ENCODE measurements at places on chromosomes 1 and 21.

DNA sequence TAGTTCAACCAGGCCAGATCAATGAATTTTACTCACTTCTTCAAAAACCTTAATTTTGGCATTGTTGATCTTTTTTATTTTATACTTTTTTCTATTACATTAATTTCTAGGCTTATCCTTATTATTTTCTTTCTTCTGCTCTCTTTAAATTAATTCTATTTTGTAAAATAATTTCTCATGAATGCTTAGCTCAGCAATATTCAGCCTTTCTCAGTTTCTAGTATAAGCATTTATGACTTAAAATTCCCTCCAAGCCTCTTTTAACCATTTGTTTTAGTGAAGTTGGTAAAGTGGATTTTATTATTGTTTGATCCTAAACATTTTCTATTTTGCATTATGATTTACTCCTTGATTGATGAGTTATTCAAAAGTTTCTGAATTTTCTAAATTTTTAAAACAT, 20.6 kb upstream of the SAMD13 start:
- DNase-seq, result no peak

DNA sequence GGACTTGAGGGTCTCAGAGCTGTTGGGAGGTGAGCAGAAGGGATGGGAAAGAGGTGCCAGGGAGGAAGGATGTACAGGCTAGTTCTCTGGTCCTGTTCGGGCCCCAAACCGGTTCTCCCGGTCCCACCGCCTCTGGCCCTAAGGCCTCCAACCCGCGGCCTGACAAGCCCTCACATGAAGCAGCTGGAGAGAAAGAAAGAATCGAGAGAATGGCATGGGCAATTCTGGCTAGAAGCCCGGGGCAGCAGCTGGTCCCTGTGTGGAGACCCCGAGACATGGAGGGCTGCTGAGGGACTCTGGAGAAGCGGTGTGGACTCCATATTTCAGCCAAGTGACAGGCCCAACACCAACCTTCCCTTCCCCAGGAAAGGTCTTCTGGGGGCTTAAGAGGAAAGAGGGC, 730 bp downstream of the CDC42SE1 start:
- DNase-seq, result no peak

DNA sequence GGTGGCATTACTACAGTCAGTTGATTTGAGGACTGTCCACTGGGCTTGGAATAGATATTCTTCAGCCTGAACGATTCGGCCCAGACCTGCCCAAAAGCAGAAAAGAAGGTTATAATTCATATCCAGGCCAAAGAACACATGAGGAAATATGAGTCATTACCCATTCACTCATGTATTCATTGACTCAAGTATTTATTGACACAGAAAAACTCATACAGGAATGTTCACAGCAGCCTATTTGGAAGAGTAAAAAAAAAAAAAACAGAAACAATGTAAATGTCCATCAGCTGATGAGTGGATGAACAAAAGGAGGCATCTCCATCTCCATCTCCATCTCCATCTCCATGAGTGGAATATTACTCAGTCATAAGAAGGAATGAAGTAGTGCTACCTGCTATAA, 15.9 kb downstream of the ZMYND12 start:
- no peak for DNase-seq

GRCh38 chr1:201778279-201779065, 50.5 kb upstream of the IPO9 start:
- DNase-seq, result no peak

DNA sequence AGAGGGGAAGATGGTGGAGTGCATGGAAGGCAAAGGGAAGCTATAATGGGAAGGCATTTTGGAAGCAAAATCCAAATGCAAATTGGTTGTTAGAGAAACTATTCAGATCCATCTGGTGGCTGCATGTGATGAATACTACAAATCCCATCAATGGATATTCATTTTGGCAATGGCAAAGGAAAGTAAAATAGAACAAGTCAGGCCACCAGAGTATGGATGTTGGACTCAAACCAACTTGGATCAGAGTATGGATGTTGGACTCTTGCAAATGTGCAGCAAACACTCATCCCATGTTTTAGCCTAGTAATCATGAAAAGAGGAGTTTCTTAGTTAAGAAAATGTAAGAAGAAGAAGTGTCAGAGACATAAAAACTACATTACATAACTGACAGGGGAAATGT, 289.6 kb upstream of the DAB1 start:
- DNase-seq, result no peak

DNA sequence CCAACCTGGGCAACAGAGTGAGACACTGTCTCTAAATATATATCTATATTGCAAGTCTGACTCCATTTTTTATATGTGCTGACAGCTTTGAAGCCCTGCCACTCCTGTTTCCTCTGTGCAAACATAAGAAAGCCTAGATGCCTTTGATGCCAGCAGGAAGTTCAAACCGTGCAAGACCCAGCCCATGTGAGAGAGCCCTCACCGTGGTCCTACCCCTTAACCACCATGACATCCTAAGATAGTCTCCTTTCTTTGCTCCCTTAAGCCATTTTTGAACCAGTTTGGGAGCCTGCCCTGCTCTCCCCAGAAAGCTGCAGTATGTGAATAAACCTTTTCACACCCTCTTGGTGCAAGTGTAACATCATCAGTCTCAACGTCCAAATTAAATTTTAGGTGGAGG, 3.7 kb upstream of the DIPK1A start:
- DNase-seq, result no peak

- DNase-seq, result peak; percentile 18
Measured at GRCh38 chr1:57770772-57771171, 346.9 kb upstream of the DAB1 start.

DNA sequence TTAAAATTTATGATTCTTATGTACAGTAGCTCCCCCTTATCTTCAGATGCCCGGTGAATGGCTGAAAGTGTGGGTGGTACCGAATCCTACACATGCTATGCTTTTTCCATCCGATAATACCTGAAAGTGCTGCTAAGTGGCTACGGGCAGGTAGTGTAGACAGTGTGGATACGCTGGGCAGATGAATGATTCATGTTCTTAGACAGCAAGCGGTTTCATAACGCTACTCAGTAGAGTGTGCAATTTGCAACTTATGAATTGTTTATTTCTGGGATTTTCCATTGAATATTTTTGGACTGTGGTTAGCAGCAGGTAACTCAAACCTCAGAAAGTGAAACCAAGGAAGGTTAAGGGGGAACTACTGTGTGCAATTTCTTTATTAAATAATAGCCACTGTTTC, 7.5 kb downstream of the PCP4 start:
- DNase-seq, result no peak

DNA sequence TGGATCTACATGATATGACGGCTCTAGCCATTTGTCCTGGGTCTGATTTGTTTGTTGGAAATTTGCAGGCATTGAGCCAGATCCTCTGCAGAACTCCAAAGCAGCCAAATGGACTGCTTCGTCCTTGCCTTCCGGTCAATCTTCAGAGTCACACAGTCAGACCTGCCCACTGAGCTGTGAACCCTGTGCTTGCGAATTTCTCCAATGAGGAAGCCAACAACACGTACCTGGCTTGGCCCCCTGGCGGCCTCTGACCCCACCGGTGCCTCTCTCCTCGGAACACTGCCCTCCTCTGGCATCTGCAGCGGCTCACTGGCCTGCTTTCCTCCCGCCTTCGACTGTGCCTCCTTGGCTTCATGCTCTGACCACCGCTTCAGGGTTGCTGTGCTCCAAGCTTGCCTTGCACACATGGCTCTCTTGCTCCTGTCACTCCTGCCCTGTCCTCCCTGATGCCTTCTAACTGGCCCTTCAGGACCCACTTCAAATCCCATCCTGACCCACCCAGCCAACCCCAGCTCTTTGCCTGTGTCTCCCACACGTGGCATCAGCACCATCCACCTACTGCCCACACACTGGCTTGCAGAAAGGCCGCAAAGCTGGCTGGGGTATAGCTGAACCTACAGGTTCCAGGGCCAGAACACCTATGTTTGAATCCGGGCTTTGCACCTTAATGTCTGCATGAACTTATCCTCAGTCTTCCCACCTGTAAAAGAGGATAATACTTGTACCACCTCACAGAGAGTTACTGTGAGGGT, 128.2 kb downstream of the KCNN3 start:
- DNase-seq, result peak; percentile 61

GRCh38 chr1:234570329-234571120, 39.5 kb downstream of the IRF2BP2 start:
- DNase-seq, result no peak

GRCh38 chr21:25635310-25635709, 3.7 kb upstream of the JAM2 start:
- DNase-seq, result no peak

- DNase-seq, result no peak
Measured at GRCh38 chr1:64745181-64745985, 508 bp downstream of the RAVER2 start.

- DNase-seq, result no peak
Measured at GRCh38 chr1:54287801-54288211, 87.8 kb downstream of the MRPL37 start.

GRCh38 chr21:21714426-21714825, 716.2 kb downstream of the NCAM2 start:
- no peak for DNase-seq

- no peak for DNase-seq
Measured at GRCh38 chr1:233613252-233614172, at the start of gene KCNK1. KCNK1 (plus strand) TSS chr1:233614106; CDS start chr1:233614172, 66 bp downstream.

- no peak for DNase-seq
Measured at GRCh38 chr1:232090816-232091215, 464.2 kb downstream of the DISC1 start.

DNA sequence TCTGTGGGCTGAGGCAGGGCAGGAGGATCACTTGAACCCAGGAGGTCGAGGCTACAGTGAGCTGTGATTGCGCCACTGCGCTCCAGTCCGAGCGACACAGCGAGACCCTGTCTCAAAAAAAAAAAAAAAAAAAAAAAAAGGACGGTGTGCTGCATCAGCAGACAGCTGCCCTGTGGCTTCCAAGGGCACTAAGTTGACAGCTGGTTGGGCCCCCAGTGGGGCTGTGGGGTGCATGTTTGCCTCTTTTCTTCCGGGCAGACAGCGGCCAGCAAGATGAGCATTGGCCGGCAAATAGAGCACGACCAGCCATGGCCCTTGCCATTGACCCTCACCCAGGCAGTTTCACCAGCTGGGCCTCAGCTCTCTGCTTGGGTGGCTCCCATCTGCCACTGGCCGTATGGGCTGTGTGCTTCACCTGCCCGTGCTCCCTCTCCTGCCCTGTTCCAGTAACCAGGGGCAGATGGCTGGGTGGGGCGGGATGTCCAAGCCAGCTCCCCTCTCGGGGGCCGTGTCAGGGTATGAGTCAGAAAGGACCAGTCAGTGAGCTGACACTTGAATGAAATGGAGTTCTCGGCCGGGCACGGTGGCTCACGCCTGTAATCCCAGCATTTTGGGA, 12.3 kb upstream of the SLC25A34 start:
- DNase-seq, result no peak

DNA sequence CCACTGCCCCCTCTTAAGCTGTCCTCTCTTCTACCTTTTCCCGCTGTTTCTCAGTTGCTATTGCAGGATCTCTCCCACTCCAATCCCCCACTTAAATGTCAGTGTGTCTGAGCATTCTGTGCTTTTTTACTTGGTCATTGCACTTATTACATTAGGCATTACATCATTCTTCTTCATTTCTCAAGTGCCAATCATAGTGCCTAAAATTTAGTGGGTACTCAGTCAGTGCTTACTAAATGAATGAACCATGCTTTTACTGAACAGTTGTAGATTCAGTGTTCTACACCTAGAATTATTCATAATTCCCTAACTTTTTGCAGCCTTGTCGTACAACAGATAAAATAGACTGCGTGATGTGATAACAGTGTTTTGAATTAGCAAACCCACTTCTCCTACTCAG, 19.4 kb downstream of the ARMH1 start:
- DNase-seq, result no peak

DNA sequence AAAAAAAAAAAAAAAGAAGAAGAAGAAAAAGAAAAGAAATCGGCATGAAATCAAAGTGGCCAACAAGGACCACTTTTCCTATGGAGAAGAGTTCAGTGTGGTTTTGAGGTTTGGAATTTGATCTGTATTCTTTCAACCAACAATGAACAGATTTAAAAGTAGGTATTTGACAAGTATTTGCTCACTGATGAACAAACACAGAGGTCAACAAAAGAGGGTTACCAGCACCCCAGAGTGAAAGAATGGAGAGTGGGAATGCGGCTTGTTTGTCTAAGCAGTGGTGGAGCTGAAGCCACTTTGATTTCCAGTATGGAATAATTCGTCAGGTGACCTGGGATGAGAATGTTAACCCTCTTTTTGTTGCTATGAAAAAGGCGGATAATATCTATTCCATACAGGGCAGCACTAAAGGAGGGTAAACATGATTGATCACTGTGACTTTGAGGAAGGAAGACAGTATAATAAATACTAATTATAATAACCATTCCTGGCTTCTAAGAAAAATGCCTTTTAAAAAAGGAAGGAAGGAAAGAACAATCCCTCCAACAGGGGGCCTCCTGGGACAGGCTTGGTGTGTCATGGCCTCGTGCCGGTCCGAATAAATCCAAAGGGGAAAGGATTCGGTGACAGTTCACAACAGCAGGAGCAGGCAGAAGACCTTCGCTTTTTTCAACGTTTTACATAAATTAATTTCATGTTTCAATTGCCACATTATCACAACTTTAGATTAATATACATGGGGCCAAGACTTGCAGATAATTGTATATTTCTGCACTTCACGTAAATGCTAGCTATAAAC, 37.2 kb upstream of the SIM2 start:
- no peak for DNase-seq
